ENCODE measurements at places on chromosomes 16 and 17.

GRCh38 chr16:62408760-62409159 is 372.5 kb upstream of the CDH8 start:
- no peak for DNase-seq

- no peak for DNase-seq
Measured at GRCh38 chr17:3989041-3989886, 25.0 kb upstream of the ATP2A3 start.

DNA sequence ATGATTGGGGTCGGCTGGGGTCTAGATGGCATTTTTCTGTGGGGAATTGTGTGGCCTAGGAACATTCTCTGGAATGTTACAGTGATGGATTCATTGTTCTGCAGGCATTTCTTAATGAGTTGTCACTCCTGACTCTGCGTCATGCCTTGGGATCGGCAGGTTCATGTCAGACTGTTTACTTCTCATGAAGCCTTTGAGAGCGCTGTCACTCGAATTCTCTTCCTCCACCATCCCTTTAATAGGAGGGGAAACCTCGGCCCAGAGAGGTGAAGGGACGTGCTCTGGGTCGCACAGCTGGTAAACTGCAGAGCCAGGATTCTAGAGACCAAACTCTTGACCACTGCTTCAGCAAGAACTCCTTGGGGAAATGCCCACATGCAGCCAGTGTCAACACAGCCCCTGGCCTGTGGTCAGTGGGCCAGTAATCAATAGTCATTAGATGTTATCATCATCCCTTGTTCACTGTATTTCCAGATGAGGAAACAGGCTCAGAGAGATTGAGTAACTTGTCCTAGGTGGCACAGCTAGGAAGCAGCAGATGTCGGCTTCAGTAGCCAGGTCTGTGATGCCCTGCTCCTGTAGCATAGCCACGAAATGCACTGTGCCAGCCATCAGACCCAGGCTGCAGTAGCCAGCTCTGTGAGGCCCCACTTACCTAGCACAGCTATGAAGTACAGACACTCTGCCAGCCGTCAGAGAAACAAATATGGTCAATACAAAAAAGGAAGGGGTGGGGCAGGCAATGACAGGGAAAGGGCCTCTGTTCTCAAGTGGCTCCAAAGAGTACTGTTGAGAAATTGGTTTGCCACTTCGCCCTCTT is 259.0 kb downstream of the CPPED1 start:
- DNase-seq, result no peak

GRCh38 chr17:48477221-48477620 is 47.2 kb upstream of the SKAP1 start:
- no peak for DNase-seq

GRCh38 chr17:34306466-34306865 is 12.8 kb upstream of the CCL8 start:
- peak; percentile 42 for DNase-seq

GRCh38 chr17:21025451-21025850 is 17.4 kb downstream of the USP22 start:
- DNase-seq, result peak; percentile 45

GRCh38 chr17:62064029-62064790 is 868 bp downstream of the MED13 start:
- no peak for DNase-seq

DNA sequence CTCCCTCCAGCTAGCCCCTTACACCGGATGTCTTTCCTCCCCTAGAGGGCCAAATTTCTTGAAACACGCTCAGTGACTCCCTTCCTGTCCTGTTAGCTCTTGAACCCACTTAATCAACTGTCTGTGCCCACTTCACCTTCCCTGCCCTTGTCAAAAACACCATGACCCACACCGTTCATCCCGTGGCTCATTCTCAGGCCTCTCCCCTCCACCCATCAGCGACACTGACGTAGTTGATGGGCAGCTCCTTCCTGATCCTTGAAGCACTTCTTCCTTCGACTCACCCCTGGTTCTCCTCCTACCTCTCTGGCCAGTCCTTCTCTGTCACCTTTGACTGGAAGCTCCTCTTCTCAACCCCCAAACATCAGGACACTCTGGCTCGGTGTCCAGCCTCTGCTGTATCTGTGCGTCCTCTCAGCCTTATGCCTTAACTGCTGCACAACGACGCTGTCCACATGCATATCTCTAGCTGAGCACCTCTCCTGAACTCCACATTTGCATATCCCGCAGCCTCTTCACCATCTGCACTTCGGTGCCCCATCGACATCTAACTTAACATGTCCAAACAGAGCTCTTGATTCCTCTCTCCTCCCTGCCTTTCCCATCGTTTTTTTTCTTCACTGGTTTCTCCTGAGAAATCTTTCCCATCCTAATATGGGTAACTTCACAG is 39.3 kb upstream of the CCDC182 start:
- no peak for DNase-seq

DNA sequence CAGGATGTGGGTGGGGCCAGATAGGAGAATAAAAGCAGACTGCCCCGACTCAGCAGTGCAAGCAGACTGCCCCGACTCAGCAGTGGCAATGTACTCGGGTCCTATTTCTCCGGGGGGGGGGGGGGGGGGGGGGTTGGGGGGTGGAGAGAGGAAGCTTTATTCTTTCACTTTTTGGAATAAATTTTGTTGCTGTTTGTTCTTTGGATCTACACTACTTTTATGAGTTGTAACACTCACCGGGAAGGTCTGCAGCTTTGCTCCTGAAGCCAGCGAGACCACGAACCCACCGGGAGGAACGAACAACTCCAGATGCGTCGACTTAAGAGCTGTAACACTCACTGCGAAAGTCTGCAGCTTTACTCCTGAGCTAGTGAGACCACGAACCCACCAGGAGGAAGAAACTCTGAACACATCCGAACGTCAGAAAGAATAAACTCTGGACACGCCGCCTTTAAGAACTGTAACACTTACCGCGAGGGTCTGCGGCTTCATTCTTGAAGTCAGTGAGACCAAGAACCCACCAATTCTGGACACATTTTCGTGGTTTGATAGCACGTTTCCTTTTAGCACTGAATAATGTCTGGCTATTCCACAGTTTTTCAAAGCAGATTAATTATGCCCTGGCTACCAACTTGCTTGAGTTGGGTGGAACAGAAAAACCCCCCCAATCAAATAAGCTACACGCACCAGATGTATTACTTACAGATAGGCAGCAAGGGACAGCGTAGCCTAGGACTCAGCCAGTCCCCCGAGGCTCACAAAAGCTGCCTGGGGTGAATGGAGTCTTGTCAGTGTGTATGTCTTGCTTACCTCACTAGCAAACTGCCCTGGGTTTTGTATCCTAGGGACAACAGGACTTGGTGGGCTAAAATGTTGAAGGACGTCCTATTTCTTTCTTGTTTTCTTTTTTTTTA is 11.9 kb downstream of the FZD2 start:
- no peak for DNase-seq

GRCh38 chr17:78802459-78802858 is 20.4 kb upstream of the CYTH1 start:
- no peak for DNase-seq

DNA sequence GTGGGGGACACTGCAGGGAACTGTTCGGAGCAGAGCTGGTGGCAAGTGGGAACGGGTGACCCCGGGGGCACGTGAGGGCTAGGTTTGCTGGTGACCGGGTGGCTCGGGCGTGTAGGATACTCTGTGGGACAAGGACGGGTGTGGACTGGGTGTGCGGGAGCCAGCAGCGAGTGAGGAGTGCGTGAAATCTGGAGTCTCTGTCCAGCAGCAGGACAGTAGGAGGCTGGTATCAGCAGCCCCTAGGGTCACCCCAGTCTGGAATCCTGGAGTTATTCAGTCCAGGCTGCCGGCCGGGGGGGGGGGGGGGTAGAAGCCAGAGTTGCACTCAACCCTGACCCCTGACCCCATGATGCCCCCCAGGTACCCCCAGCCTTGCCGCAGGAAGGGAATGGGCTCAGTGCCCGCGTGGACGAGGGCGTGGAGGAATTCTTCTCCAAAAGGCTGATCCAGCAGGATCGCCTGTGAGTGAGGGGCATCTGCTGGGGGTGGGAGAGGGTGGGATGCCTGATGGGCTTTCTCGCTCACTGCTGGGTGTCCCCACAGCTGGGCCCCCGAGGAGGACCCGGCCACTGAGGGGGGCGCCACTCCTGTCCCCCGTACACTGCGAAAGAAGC is 6.2 kb downstream of the ACD start:
- DNase-seq, result no peak

GRCh38 chr17:76673729-76674128 is 30.2 kb upstream of the ST6GALNAC1 start:
- peak; percentile 34 for DNase-seq
